ENCODE measurements at places on chromosomes 3 and 15. TPM values are rescaled to one million over a fixed set of nuclear protein-coding genes. Genes with fewer than 3 reads are reported as not detected.

DNA sequence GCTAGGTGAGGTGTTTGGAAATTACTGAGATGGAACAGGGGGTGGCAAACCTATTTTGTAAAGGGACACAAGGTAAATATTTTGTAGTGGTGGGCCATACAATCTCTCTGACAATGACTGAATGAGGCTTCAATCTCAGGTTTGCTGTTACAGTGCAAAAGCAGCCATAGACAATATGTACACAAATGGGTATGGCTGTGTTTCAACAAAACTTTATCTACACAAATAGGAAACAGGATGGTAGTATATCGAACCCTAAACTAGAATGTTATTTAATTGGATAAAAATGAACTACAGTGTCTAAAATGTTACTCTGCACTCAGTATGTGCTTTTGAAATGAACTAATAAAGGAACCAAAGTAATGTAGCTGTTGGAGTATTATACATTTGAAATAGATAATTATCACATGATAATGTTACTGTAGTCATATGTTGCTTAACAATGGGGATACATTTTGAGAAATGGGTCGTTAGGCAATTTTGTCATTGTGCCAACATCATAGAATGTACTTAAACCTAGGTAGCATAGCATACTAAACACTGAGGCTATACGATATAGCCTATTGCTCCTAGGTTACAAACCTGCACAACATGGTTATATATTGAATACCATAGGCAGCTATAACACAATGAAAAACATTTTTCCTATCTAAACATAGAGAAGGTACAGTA lies 495.2 kb upstream of the TBL1XR1 start:
- no peak overlapping the region for H3K4me3 ChIP-seq
- H3K27me3 ChIP-seq, result no peaks in the 10 kb centered on the region
- H3K4me1 ChIP-seq, result no peaks in the 10 kb centered on the region
- H3K27ac ChIP-seq, result no peak overlapping the region
- no peak for DNase-seq

- no peaks in the 10 kb centered on the region for H3K27me3 ChIP-seq
- H3K4me1 ChIP-seq, result no peaks in the 10 kb centered on the region
These were observed 105.7 kb downstream of the APBA2 start for GRCh38 chr15:28991236-28992171.

DNA sequence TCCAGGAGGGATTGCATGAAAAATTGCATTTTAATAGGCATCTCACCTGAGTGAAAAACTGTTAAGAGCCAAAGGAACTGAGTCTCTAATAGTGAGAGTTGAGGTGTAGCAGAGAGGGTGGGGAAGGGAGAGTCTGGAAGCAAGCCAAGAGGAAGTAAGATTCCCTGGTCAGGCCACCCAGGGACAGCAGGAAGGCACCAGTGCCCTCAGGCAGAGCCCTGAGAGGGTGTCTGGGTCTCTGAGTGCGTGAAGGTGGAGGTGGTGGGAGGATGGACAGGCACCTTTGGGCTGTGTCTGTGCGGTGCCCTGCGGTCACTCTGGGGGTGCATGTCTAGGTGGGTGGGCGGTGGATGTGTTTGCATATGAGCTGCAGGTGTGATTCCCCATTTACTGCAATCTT lies 300.4 kb upstream of the ROPN1 start:
- no peak overlapping the region for H3K4me3 ChIP-seq
- no peak for DNase-seq
- no peak overlapping the region for H3K27ac ChIP-seq
- peaks cover 4% of the 10 kb centered on the region for H3K4me1 ChIP-seq

The SNRPA1 gene
- 56.4 TPM for total RNA-seq

The KBTBD13 gene
- not detected for total RNA-seq

Data from uterus (tissue), 4 donors.